Activated CD8-positive, alpha-beta T cell treated with anti-CD3 and anti-CD28 coated beads, Interleukin-2, amount 10 ng/mL, durations not matched to agents 7 days and 5 days (primary cell): ENCODE measurements at places on chromosomes 12 and 14. TPM values are rescaled to one million over a fixed set of nuclear protein-coding genes. Genes with fewer than 3 reads are reported as not detected.

- H3K27me3 ChIP-seq: no peaks in the 10 kb centered on the region
- no peak for DNase-seq
- no peak overlapping the region for H3K4me3 ChIP-seq
- H3K4me1 ChIP-seq: peaks cover 19% of the 10 kb centered on the region
- no peak overlapping the region for H3K27ac ChIP-seq
- H3K36me3 ChIP-seq: peaks cover 23% of the 10 kb centered on the region
Measured at GRCh38 chr12:53599579-53599978, 26.6 kb downstream of the ATF7 start.

GRCh38 chr14:99755068-99755405 lies 38.2 kb upstream of the EML1 start:
- H3K36me3 ChIP-seq: no peaks in the 10 kb centered on the region
- no peak overlapping the region for H3K27ac ChIP-seq
- no peak for DNase-seq
- no peak overlapping the region for H3K4me3 ChIP-seq
- peaks cover 21% of the 10 kb centered on the region for H3K4me1 ChIP-seq

GRCh38 chr12:2752676-2753371 lies 41.9 kb upstream of the FKBP4 start:
- DNase-seq: peak; percentile 87
- no peak overlapping the region for H3K4me3 ChIP-seq
- no peaks in the 10 kb centered on the region for H3K36me3 ChIP-seq
- no peak overlapping the region for H3K27ac ChIP-seq
- H3K27me3 ChIP-seq: peaks cover 30% of the 10 kb centered on the region
- no peaks in the 10 kb centered on the region for H3K4me1 ChIP-seq

GRCh38 chr14:105852378-105853088 lies 326.1 kb downstream of the TMEM121 start:
- no peak overlapping the region for H3K4me3 ChIP-seq
- H3K27me3 ChIP-seq: no peaks in the 10 kb centered on the region
- H3K4me1 ChIP-seq: peaks cover 23% of the 10 kb centered on the region
- DNase-seq: peak; percentile 19
- no peak overlapping the region for H3K27ac ChIP-seq

DNA sequence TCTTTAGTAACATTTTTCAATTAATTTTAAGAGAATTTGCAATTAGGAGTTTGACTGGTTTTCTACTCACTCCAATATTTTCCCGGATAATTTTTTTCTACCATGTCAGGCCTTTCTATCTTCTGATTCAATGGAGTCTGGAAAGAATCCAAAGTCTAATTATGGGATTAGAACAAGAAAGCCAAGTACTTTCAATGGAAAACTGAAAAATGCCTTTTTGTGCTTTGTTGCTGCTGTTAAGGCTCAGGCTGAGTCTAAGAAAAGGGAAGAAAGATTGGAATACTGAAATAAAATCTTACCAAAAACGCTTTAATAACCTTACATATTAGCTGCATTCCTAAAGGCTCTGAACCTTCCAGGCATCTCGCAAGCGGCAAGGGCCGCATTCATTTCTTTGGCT lies 24.4 kb upstream of the DHRS4 start:
- no peaks in the 10 kb centered on the region for H3K36me3 ChIP-seq
- peaks cover 4% of the 10 kb centered on the region for H3K27me3 ChIP-seq
- no peaks in the 10 kb centered on the region for H3K4me1 ChIP-seq
- no peak overlapping the region for H3K4me3 ChIP-seq

DNA sequence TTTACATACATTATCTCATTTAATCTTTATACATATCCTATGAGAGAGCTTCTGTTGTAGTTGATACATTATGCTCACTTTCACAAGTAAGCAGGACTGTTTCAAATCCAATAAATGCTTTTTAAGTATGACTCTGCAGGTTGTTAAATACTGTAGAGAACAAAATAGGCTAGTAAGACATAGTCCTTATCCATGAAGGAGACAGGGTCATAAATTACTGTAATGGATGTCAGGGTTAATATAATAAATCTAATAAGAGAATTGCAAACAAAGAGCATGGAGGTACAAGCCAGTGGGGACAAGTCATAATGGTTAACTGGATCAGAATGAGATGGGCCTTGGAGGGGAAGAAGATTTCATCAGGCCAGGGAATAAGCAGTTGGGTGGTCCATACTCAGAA lies 303.8 kb upstream of the RGS6 start:
- no peak for DNase-seq
- H3K27me3 ChIP-seq: no peaks in the 10 kb centered on the region
- H3K4me3 ChIP-seq: no peak overlapping the region
- no peaks in the 10 kb centered on the region for H3K4me1 ChIP-seq
- no peak overlapping the region for H3K27ac ChIP-seq
- peaks cover 37% of the 10 kb centered on the region for H3K36me3 ChIP-seq

Gene C12orf42
- total RNA-seq: 0.84 TPM

DNA sequence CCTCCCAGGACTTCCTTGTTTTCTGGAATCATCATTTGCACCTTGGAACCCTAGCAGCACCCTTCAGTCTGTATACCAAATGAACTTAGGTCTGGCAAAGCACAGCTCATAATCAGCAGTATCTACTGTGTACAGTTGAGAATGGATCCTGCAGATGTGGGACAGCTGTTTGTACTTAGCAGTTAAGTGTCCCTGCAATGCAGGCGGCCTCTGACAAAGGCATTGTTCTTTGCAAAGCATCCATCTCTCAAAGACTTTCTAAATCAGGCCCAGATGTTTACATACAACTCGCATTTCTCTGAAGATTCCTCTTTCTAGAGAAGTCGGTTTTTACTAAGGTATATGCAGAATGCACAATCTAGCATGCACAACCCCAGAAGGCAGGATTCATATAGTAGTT lies 170.5 kb upstream of the RBM19 start:
- no peaks in the 10 kb centered on the region for H3K4me1 ChIP-seq
- no peaks in the 10 kb centered on the region for H3K36me3 ChIP-seq
- DNase-seq: no peak
- no peaks in the 10 kb centered on the region for H3K27me3 ChIP-seq
- no peak overlapping the region for H3K4me3 ChIP-seq
- no peak overlapping the region for H3K27ac ChIP-seq

Gene LRFN5
- total RNA-seq: not detected

DNA sequence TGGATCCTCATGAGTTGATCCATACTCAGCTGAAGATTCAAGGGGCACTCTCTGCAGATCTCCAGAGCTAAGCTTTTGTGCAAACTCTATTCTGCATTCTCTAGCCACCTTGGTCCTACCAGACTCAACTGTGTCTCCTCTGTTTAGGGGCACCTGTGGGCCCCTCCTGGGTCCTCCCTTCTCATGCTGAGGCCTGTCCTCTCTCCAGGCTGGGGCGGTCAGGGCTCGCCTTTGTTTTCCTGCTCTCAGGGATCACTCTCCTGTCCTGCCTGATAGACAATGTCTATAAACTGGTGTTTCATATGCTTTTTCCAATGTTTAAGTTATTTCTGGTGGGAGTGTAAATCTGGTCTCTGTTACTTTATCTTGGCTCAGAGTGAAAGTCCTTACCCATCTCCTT lies 11.6 kb upstream of the KIF26A start:
- H3K4me3 ChIP-seq: no peak overlapping the region
- H3K27ac ChIP-seq: no peak overlapping the region
- no peak for DNase-seq
- H3K36me3 ChIP-seq: peaks cover 2% of the 10 kb centered on the region
- H3K4me1 ChIP-seq: no peaks in the 10 kb centered on the region

DNA sequence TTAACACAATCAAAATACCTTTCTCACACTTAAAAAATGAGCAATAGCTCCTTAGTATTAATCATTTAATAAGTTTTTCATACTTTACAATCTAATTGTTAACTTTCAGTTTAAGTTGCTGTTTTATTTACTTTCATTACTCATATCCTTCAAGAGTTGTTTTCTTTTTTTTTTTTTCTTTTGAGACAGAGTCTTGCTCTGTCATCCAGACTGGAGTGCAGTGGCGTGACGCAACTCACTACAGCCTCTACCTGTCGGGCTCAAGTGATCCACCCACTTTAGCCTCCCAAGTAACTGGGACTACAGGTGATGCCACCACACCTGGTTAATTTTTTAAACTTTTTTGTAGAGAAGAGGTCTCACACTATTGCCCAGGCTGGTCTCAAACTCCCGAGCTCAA lies 16.1 kb downstream of the ZBTB1 start:
- peaks cover 18% of the 10 kb centered on the region for H3K4me1 ChIP-seq
- H3K4me3 ChIP-seq: no peak overlapping the region
- no peaks in the 10 kb centered on the region for H3K27me3 ChIP-seq
- no peak overlapping the region for H3K27ac ChIP-seq

- H3K36me3 ChIP-seq: no peaks in the 10 kb centered on the region
- no peaks in the 10 kb centered on the region for H3K27me3 ChIP-seq
- no peak overlapping the region for H3K4me3 ChIP-seq
- peak; percentile 20 for DNase-seq
- H3K27ac ChIP-seq: no peak overlapping the region
- H3K4me1 ChIP-seq: peaks cover 15% of the 10 kb centered on the region
Measured at GRCh38 chr14:100528962-100529560, 58.2 kb downstream of the BEGAIN start.

Gene APEX1
- total RNA-seq: 142 TPM

Gene PLD4
- not detected for total RNA-seq

GRCh38 chr12:9971181-9971580 lies at the start of gene CLEC12A:
Gene CLEC12A (plus strand): TSS chr12:9971409. CDS start chr12:9971597, 188 bp downstream.
- H3K4me1 ChIP-seq: no peaks in the 10 kb centered on the region
- H3K36me3 ChIP-seq: peaks cover 14% of the 10 kb centered on the region
- no peak for DNase-seq

DNA sequence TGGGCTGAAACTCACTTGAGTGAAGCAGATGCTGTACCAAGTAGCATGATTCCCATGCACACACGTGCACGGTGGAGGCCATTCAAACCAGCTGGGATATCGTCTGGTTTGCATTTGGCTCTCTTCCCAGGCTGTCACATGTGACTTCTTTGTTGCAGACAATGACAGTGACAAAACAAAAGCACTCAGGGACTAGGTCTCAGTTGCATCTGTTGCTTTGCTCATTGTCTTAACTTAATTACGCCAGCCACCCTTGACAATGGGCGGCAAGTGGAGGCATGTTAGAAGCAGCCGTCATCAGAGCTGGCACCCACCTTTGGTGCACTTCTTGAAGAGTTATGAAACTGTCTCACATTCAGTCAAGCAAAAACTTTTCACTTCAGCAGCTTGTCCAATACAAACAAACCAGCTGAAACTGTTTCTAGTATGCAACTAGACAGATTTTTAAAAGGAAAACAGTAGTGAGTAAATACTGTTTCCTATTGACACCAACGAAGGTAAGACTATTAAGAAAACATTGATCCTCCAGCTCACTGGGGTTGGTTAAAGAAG lies 74.3 kb downstream of the IGF1 start:
- H3K27me3 ChIP-seq: no peaks in the 10 kb centered on the region
- no peak overlapping the region for H3K4me3 ChIP-seq
- H3K4me1 ChIP-seq: no peaks in the 10 kb centered on the region
- no peaks in the 10 kb centered on the region for H3K36me3 ChIP-seq
- DNase-seq: no peak

Gene ACVRL1
- not detected for total RNA-seq

Gene GZMB
- total RNA-seq: 368 TPM

Gene SLC22A17
- total RNA-seq: 1.1 TPM

- H3K27me3 ChIP-seq: peaks cover 9% of the 10 kb centered on the region
- H3K36me3 ChIP-seq: no peaks in the 10 kb centered on the region
- DNase-seq: no peak
- no peak overlapping the region for H3K4me3 ChIP-seq
- H3K27ac ChIP-seq: no peak overlapping the region
- peaks cover 1% of the 10 kb centered on the region for H3K4me1 ChIP-seq
Measured at GRCh38 chr14:64303471-64303917, 9.3 kb upstream of the ESR2 start.

- no peaks in the 10 kb centered on the region for H3K36me3 ChIP-seq
- no peak overlapping the region for H3K27ac ChIP-seq
- H3K27me3 ChIP-seq: no peaks in the 10 kb centered on the region
- no peak overlapping the region for H3K4me3 ChIP-seq
- H3K4me1 ChIP-seq: no peaks in the 10 kb centered on the region
Measured at GRCh38 chr14:100433428-100433814, 110.3 kb downstream of the SLC25A47 start.

DNA sequence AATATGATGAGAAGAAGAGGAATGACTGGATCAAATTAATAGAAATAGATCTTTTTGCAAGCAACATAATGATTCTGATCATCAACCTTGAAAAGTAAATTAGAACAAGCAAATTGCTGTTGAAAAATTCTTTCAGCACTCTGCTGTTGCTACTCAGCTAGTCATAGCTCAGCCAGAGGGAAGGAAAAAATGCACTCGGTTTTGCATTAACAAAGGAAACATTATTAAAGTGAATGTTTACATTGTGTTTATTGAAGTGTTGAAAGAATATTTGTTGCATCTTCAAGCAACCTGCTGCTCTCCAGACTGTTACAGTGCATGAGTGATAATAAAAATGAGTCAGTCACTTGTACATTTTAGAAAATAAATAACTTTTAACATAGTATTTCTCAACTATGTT lies 26.5 kb downstream of the AP5M1 start:
- H3K27me3 ChIP-seq: no peaks in the 10 kb centered on the region
- H3K4me1 ChIP-seq: no peaks in the 10 kb centered on the region
- H3K27ac ChIP-seq: no peak overlapping the region
- H3K36me3 ChIP-seq: peaks cover 12% of the 10 kb centered on the region
- no peak for DNase-seq
- no peak overlapping the region for H3K4me3 ChIP-seq

Gene ADAMTS20
- total RNA-seq: not detected

Gene SMOC1
- not detected for total RNA-seq

DNA sequence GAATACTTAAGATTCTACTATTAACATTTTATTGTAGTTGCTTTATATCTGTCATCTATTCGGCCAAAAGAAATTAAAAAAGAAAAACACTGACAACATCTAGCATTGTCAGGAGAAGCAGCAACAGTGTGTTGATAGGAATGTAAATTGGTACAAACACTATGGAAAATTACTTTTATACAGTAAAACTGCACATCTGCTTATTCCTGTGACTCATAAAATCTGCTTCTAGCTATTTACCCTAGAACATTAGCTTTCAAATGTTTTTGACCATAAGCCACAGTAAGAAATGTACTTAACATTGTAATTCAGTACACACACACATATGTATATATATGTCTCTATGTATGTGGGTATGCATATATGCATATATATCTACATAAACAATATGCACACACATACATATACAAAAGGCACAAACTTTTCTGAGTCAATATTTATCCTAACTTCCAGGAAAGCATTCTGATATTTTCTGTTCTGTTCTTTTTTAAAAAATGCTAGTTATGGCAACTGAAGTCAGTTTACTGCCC lies 278.9 kb upstream of the GARIN2 start:
- no peak overlapping the region for H3K27ac ChIP-seq
- H3K27me3 ChIP-seq: no peaks in the 10 kb centered on the region
- no peak for DNase-seq
- H3K4me1 ChIP-seq: no peaks in the 10 kb centered on the region
- H3K4me3 ChIP-seq: no peak overlapping the region
- H3K36me3 ChIP-seq: no peaks in the 10 kb centered on the region
